ENCODE measurements at places on chromosomes 7 and 10.

GRCh38 chr10:132627666-132628531 is 90.3 kb downstream of the INPP5A start:
- no peak for DNase-seq

GRCh38 chr7:155995183-155995612 is 182.9 kb upstream of the SHH start:
- peak; percentile 43 for DNase-seq

- no peak for DNase-seq
Measured at GRCh38 chr7:158355456-158356065, 232.1 kb downstream of the PTPRN2 start.

DNA sequence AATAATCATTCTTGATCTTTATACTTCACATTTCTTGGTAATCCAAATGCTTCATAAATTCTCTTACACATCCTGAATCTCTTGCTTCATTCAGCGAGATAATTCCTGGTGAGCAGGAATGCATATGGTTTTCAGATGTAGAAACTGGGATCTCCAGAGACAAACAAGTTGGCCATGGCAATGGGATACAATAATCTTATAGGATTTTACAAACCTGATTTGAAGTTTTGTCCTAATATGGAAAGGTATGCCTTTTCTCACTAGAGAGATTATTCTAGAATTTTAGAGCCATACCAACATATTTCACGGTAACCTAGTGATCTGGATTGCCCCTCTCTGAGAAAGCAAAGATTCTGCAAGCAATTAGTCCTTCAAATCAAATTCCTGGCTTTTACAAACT is 13.1 kb upstream of the TRDMT1 start:
- no peak for DNase-seq

DNA sequence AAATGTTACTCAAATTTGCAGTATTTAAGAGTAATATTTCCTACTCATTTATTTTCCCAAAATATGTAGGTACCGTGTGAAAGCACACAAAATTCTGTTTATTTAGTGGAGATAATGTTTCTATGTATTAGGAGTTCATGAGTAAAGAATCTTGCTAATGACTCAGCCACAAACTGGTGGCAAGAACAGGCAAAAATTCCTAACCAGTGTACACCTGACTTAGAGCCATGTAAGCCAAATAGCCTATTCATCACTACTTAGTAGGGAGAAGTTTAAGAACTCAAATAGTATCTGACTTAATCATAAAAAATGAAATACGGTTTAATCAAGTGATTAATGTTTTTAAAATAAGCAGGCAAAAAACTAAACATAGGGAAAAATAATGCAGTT is 169.0 kb downstream of the SRPK2 start:
- DNase-seq: no peak

- no peak for DNase-seq
Measured at GRCh38 chr10:126903656-126904360, 1.4 kb upstream of the DOCK1 start.

GRCh38 chr7:41915871-41916270 is 213.0 kb upstream of the INHBA start:
- DNase-seq: no peak

DNA sequence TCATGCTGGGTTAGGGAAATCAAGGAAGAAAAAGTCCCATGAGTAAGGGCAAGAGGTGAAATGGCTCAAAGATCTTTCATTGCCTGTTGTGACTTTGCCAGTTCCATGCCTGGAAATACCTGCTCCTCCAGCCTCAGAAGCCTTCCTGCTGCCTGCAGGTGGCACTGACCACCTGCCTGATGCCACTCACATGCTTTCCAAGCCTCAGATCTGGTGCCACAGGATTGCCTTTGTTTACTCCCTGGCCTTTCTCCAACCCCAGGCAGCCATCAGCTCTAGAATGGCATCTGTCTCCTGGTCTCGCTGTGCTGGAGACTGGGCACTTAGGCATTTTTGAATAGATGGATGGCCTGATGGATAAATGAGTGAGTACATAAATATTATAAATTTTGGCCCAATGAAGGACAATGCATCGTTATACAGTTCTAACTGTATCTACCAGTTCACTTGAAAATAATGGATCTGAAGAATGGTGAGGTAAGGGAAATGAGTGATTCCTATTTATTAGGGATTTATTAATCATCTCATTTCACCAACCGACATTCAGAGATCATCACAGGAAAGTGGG is 657.2 kb downstream of the INHBA start:
- no peak for DNase-seq

DNA sequence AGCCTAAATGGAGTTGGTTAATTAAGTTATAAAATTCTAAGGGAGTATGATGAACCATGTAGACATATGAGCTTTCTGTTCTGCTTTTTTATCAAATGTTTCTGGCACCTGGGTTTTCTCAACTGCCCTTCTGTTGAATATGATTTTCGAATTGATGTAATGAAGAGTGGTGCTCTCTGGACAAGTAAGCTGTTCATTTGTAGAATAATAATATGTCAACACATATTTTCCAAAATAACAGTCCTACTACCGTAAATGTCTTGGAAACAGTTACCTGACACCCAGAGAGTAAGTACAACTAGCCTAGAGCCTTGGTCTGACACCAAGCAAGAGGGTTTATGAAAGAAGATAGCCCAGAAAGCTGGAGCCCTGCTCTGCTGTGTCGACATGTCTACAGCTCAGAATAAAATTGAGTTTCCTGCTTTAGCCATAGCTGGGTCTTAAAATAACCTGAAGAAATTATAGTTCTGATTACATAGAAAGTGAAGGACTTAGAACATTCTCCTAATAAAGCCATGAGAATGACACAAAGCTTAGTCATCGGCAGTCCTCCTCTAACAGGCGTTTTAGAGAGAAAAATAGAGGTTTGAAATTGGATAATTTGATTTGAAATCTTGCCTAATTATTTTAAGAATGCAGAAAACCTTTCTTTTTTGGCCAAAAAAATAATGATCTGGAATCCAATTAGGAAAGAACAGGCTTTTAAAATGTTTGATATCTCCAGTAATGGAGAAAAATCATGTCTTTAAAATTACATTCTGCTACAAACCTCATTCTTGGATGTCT is 25.1 kb downstream of the HDAC9 start:
- DNase-seq: no peak

GRCh38 chr7:12401538-12402364 is 1.9 kb downstream of the VWDE start:
- no peak for DNase-seq

GRCh38 chr7:106562711-106563366 is 98.1 kb downstream of the CCDC71L start:
- DNase-seq: no peak

GRCh38 chr10:117165538-117166417 is 27.7 kb upstream of the VAX1 start:
- DNase-seq: no peak

GRCh38 chr7:83456413-83456812 is 192.5 kb downstream of the SEMA3E start:
- DNase-seq: no peak

GRCh38 chr7:128210590-128211570 is 30.2 kb upstream of the LEP start:
- no peak for DNase-seq

DNA sequence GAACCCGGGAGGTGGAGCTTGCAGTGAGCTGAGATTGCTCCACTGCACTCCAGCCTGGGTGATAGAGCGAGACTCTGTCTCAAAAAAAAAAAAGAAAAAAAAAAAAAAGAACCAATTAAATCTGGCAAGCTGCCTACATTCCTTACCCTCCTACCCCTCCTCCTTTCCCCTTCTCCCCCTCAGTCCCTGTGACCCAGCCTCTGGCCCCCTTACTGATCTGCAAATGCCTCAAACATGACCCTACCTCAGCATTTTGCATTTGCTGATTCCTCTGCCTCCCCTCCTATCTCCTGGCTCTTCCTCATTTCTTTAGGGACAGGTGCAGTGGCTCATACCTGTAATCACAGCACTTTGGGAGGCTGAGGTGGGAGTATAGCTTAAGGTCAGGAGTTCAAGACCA is 19.3 kb downstream of the CDHR3 start:
- DNase-seq: no peak

- DNase-seq: no peak
Measured at GRCh38 chr10:86285136-86285790, 81.3 kb downstream of the GRID1 start.

- DNase-seq: peak; percentile 22
Measured at GRCh38 chr10:132389433-132390169, 7.4 kb upstream of the PWWP2B start.

GRCh38 chr7:69769826-69770225 is 171.6 kb downstream of the AUTS2 start:
- no peak for DNase-seq

DNA sequence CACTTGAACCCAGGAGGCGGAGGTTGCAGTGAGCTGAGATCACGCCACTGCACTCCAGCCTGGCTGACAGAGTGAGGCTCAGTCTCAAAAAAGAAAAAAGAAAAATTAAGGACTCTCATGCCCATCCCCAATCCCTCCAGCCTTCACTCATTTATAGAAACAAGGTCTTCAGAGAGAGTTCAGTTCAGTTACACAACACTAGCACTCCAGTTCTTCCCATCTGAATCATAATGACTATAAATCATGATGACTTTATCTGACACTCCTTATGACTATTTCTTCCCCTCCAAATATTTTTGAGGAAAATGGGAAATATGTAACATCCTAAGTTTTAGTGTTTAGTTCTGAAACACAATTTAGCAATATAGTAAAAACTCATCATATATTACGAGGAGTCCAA is 107.4 kb upstream of the LSM8 start:
- no peak for DNase-seq

DNA sequence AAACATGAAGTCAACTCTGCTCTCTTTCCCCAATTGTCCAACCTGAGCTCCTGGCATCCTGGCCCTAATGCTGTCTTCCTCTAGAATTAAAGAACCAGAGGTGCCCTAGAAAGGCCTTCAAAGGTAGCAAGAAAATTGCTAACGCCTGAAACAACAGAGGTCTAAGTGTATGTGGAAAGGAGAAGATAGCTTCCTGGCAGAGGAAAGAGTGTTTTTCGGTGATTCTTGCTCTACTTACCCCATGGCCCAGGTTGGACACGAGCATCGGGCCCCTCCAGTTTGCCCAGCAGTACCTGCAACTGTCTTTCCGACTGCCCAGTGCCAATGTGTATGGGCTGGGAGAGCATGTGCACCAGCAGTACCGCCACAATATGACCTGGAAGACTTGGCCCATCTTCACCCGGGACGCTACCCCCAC is 22.2 kb downstream of the MGAM2 start:
- peak; percentile 38 for DNase-seq

GRCh38 chr10:33286157-33286934 is 48.1 kb downstream of the NRP1 start:
- no peak for DNase-seq

DNA sequence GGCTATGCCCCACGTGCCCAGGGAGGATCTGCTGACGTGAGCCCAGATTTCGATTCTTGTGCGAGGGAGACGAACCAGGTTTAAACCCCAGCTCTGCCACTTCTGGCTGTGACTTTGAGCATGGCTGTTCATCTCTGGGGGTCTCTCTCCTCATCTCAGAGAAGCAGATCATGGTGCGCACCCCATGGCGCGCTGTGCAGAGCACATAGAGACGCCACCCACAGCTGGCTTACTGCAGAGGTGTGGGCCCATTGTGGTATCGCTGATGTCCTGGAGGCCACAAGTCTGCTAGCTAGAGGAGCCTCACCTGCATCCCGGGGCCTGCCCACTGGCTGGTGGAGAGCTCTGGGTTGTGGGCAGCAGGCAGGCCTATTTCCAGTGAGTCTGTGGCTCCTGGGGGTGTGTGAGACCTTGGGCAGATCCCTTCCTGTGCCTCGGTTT is 140.5 kb downstream of the LHPP start:
- DNase-seq: no peak

DNA sequence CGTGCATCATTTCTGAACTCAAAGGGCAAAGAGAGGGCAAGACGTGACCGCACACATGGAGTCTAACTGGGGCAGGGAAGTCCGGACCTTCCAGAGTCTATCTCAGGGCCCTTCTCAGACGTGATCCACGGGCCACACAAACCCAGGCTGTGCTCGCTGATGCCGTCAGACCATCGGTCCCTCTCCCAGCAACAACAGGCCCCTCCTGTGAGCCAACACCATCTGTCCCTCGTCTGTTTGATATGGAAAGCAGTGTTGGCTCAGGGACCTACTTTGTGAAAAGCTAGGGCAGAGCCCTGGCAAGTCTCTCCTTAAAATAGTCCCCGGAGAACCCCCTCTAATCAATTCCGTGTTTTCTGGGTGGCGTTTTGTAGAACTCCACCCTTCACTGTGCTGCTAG is 208.8 kb downstream of the TCERG1L start:
- DNase-seq: no peak

GRCh38 chr10:63169624-63170023 is 36.5 kb downstream of the NRBF2 start:
- DNase-seq: no peak

- DNase-seq: no peak
Measured at GRCh38 chr10:114668375-114669080, 10.5 kb upstream of the ABLIM1 start.

- DNase-seq: no peak
Measured at GRCh38 chr10:22629126-22629525, 85.3 kb downstream of the PIP4K2A start.

DNA sequence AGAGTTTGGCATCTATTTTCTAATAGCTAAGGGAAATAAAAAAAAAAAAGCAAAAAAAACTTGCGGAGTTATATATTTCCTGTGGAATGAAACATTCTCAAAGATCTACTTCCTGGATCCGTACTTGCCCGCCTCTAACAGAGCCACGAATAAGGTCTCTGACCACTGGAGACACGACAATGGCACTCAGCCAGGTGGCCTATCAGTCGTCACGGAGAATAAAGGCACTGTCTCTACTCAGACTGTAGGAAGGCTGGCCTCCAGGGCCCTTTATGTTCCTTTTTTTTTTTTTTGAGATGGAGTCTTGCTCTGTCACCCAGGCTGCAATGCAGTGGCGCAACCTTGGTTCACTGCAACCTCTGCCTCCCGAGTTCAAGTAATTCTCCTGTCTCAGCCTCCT is 58.7 kb downstream of the RGS10 start:
- DNase-seq: no peak

DNA sequence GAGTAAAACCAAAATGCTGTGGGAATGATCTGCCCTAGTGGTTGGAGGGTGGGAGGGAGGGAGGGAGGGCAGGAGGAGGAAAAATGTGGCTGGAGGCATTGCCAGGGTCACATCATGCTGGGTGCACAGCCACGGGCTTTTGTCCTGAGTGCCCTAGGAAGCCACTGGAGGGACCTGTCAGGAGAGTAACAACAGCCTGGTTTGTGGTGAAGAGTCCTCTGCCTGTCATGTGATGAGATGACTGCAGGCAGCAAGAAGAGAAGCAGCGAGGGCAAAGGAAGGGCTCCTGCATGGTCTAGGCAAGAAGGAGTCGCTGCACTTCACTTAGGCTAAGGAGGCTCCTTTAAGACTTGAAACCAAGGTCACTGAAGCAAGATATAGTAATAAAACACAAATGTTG is 65.6 kb downstream of the PKD1L1 start:
- DNase-seq: no peak

Measured in activated naive CD4-positive, alpha-beta T cell treated with anti-CD3 and anti-CD28 coated beads, Interleukin-2, amount 10 ng/mL, durations not matched to agents 7 days and 5 days (primary cell).